ENCODE measurements at places on chromosomes 16 and 17.

- peak; percentile 50 for DNase-seq
Observed at GRCh38 chr16:11992008-11992584, 15.6 kb downstream of the SNX29 start.

GRCh38 chr17:13542636-13543035, 59.1 kb downstream of the HS3ST3A1 start:
- no peak for DNase-seq

DNA sequence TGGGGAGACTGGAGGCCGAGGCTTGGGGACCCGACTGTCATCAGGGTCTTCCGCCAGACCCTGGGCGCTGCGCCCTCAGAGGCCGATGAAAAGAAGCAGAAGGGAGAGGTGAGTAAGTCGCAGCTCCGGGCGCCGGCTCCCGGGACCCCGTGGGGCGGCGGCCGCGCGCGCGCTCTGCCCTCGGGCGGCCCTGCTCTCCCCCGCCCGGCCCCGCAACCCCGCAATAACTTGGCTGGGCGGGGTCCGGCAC, 392 bp upstream of the ABHD15 start:
- DNase-seq = no peak

GRCh38 chr16:87956098-87956364, 4.8 kb downstream of the BANP start:
- DNase-seq = no peak

- DNase-seq = peak; percentile 95
Observed at GRCh38 chr17:68378268-68379176, 78.8 kb downstream of the WIPI1 start.

- DNase-seq = no peak
Observed at GRCh38 chr17:75499313-75500022, 15.9 kb downstream of the CASKIN2 start.

- peak; percentile 64 for DNase-seq
Observed at GRCh38 chr17:17205368-17206123, 587 bp downstream of the PLD6 start.

All from adipocyte (in vitro differentiated cells).